B cell (primary cell): ENCODE measurements at places on chromosomes 4 and X. TPM values are rescaled to one million over a fixed set of nuclear protein-coding genes. Genes with fewer than 3 reads are reported as not detected.

GRCh38 chr4:176927664-176928063, 134.9 kb upstream of the VEGFC start:
- H3K27ac ChIP-seq, result no peak overlapping the region
- H3K36me3 ChIP-seq, result no peaks in the 10 kb centered on the region
- no peak overlapping the region for H3K4me3 ChIP-seq
- H3K4me1 ChIP-seq, result no peaks in the 10 kb centered on the region
- no peaks in the 10 kb centered on the region for H3K27me3 ChIP-seq

DNA sequence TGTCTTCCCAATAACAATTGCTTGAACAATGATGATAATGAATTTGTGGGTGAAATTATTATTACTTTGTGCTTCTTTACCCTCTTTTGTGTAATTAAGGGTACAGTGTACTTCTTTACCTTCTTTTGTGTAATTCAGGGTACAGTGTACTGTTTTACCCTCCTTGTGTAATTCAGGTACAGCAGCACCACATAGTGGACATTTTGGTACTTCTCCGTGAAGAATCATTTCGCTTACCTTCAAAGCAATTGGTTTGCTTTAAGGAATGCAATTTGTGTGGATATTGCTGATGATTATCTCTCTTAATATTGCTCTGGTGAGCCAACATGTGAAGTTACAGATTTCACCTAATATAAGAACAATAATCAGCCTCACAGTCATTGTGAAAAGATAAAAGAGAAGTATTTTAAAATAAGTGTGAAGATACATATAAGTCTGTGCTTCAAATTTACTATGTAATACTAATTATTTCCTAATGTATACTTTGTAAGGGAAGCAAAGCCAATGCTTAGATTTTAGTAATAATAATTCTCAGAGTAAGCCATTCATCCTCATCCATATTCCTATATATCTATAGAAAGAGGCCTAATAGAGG, 27.2 kb upstream of the SEC24B start:
- H3K27ac ChIP-seq, result no peak overlapping the region
- no peaks in the 10 kb centered on the region for H3K36me3 ChIP-seq
- H3K27me3 ChIP-seq, result no peaks in the 10 kb centered on the region
- peak; percentile 39 for DNase-seq

- no peaks in the 10 kb centered on the region for H3K27me3 ChIP-seq
- no peaks in the 10 kb centered on the region for H3K4me1 ChIP-seq
- H3K27ac ChIP-seq, result no peak overlapping the region
These were observed 40.7 kb upstream of the MBTPS2 start for GRCh38 chrX:21798677-21799219.

DNA sequence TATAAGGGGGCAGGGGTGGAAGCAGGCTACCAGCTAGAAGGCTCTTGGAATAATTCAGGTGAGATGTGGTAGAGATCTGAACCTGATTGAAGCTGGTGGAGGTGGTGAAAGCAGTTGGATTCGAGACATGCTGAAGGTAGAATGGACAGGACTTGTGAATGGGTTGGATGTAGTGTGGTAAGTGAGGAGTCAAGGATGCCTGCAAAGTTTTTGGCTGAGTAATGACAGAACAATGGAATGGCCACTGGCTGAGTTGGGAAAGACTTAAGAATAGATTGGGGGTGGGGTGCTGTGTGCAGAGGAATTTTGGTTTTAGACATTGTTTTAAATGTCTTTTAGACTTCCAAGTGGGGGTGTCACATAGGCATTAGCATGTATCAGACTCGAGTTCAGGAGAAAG, 33.5 kb downstream of the HPF1 start:
- H3K4me1 ChIP-seq, result no peaks in the 10 kb centered on the region
- H3K36me3 ChIP-seq, result peaks cover 13% of the 10 kb centered on the region
- no peak overlapping the region for H3K4me3 ChIP-seq
- DNase-seq, result no peak
- H3K27me3 ChIP-seq, result no peaks in the 10 kb centered on the region

DNA sequence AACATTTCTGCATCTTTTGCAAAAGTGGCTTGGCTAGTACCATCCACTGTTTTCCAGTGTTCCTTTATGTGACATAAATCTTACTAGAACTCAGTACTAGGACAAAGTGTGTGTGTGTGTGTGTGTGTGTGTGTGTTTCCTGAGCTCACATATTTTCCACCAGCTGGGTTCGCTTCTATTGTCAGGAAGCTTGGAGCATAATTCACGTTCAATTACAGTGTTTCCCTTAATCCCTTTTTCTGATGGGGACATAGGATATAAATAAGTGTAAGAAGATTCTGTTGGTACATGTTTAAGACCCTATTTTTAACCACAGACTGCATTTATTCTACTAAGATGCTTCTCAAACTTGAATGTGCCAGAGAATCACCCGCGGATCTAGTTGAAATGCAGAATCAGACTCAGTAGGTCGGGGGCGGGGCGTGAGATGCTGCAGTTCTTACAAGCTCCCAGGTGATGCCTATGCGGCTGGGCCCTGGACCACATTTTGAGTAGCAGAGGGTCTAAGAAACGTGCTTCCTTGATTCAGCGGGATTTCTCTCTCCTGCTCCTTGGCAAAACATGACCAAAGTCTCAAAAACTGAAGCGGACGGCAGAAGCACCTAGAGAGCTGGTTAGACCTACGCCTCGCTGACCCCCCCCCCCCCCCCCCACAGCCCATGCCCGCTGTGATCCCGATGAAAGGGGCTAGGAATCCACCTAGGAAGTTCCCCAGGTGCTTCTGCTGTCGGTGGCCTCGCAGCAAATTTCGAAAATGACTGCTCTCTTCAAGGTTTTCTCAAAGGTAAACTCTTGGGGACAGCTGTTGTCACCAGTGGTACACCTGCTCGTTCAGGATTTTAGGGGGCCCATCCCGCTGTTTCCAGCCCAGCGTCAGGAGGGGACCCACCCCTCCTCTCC, 797 bp downstream of the CD99L2 start:
- H3K27ac ChIP-seq, result peak overlapping the region; percentile 70
- no peaks in the 10 kb centered on the region for H3K36me3 ChIP-seq
- no peaks in the 10 kb centered on the region for H3K27me3 ChIP-seq
- DNase-seq, result peak; percentile 39
- no peaks in the 10 kb centered on the region for H3K4me1 ChIP-seq
- H3K4me3 ChIP-seq, result peak overlapping the region; percentile 59

DNA sequence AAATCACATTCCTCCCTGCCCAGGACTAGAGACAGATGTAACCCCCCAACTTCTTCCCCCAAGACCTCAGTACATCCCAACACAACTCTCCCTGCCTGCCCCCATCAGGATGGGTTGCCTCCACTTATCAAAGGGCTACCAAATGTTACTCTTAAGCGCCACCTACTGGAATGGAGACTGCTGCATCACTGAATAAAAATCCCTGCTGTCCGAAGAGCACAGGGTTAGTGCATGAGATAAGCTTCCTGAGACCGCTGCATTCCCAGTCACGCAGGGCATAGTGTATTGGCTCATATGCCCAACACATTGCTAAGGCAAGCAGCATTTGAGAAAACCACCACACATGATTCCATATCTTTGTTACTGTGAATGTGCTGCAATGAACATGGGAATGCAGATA, 544.5 kb downstream of the PPP4R3C start:
- no peak overlapping the region for H3K27ac ChIP-seq
- no peak for DNase-seq
- no peaks in the 10 kb centered on the region for H3K36me3 ChIP-seq
- no peak overlapping the region for H3K4me3 ChIP-seq

GRCh38 chrX:124440695-124441094, 94.3 kb downstream of the SH2D1A start:
- no peak for DNase-seq
- H3K27ac ChIP-seq, result no peak overlapping the region
- H3K4me1 ChIP-seq, result no peaks in the 10 kb centered on the region
- no peaks in the 10 kb centered on the region for H3K27me3 ChIP-seq
- no peak overlapping the region for H3K4me3 ChIP-seq

DNA sequence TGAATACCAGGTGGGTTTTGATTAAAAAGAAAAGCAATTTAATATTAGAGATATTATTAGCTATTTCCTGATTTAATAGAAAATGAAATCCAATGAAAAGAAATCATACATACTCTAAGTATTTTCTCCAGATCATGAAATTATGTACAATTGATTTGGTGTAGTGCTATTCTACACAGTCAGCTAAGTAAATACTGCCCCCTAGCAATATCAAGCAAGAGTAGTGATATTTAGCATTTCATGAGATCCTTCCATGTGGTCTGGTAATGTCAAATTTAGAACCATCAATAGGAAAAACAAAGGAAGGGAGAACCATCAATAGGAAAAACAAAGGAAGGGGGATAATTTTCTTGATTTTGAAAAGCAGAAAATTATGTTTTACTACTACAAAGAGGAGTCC, 114.6 kb downstream of the TBCK start:
- H3K36me3 ChIP-seq, result no peaks in the 10 kb centered on the region
- no peak overlapping the region for H3K4me3 ChIP-seq
- H3K27ac ChIP-seq, result no peak overlapping the region
- no peak for DNase-seq
- H3K4me1 ChIP-seq, result no peaks in the 10 kb centered on the region

GRCh38 chrX:17009856-17010625, 63.6 kb downstream of the REPS2 start:
- no peak overlapping the region for H3K4me3 ChIP-seq
- H3K36me3 ChIP-seq, result no peaks in the 10 kb centered on the region
- H3K4me1 ChIP-seq, result no peaks in the 10 kb centered on the region
- no peaks in the 10 kb centered on the region for H3K27me3 ChIP-seq
- H3K27ac ChIP-seq, result no peak overlapping the region

DNA sequence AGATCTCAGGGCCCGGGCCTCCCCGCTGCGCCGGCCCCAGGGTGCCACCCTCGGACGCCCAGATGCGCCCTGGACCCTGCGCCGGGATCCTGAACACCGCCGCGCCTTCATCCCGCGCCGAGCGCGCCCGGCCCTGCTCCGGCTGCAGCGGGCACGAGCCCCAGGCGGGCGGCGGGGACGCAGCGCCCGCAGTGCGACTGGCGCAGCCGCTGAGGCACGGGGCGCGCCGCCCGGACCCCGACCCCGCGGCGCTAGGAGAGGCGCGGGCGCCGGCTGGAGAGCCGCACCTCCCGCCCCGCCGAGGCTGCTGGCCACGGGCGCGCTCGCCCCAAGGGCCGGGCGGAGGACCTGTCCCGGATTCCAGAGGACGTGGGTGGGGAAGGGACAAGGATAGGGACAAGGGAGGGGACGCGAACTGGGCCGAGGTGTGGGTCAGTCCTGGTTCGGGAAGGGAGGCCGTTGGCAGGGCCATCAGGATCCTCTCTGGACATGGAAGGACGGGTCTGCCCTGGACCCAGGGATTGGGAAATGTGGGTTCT, 1.1 kb downstream of the ZFYVE28 start:
- DNase-seq, result peak; percentile 59
- peak overlapping the region; percentile 16 for H3K4me3 ChIP-seq
- H3K27ac ChIP-seq, result no peak overlapping the region
- no peaks in the 10 kb centered on the region for H3K36me3 ChIP-seq
- H3K27me3 ChIP-seq, result no peaks in the 10 kb centered on the region

- H3K27ac ChIP-seq, result no peak overlapping the region
- DNase-seq, result no peak
- no peaks in the 10 kb centered on the region for H3K27me3 ChIP-seq
- H3K4me3 ChIP-seq, result no peak overlapping the region
- no peaks in the 10 kb centered on the region for H3K4me1 ChIP-seq
These were observed 60.9 kb upstream of the HS3ST1 start for GRCh38 chr4:11489453-11490083.

JAKMIP1 gene
- 0.17 and 0.49 TPM in 2 replicates for total RNA-seq

GRCh38 chr4:114264877-114265291, 285.4 kb upstream of the ARSJ start:
- no peaks in the 10 kb centered on the region for H3K36me3 ChIP-seq
- H3K4me3 ChIP-seq, result no peak overlapping the region
- DNase-seq, result no peak

CTAG1B gene
- total RNA-seq, result not detected in 2 replicates

AKAP14 gene
- not detected in 2 replicates for total RNA-seq

DNA sequence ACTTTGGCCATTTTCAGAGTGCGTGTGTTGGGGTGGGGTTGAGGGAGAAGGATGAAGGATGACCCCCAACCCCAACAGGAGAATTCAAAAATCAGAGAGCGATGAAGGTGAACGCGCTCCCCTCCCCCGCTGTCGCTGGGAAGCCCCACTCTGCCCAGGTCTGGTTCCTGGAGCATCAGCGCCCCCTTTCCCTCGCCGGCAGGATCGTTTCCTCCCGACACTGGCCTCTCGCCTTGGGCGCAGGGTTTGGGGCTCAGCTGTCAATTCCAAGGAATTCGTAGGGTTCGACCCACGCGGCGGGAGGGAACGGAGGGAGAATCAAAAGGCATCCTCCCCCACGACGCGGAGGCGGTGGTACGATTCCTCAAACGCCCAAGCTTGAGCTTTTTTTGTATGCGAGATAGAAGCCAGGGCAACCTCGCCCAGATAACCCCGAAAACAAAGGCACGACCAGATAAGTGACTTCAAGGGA, 1.0 kb upstream of the PDGFRA start:
- H3K4me3 ChIP-seq, result no peak overlapping the region
- DNase-seq, result peak; percentile 61
- H3K27ac ChIP-seq, result no peak overlapping the region
